ENCODE measurements at places on chromosomes 6 and 20.
A peak's percentile ranks its signal among the peaks of the same experiment; 100 is the strongest.

- H3K4me3 ChIP-seq: no peak overlapping the region
- H3K27me3 ChIP-seq: no peaks in the 10 kb centered on the region
- no peaks in the 10 kb centered on the region for H3K36me3 ChIP-seq
- no peak for DNase-seq
- peak overlapping the region; percentile 48 for H3K27ac ChIP-seq
- no peaks in the 10 kb centered on the region for H3K4me1 ChIP-seq
These were observed 36.2 kb upstream of the DSP start for GRCh38 chr6:7505189-7505699.

DNA sequence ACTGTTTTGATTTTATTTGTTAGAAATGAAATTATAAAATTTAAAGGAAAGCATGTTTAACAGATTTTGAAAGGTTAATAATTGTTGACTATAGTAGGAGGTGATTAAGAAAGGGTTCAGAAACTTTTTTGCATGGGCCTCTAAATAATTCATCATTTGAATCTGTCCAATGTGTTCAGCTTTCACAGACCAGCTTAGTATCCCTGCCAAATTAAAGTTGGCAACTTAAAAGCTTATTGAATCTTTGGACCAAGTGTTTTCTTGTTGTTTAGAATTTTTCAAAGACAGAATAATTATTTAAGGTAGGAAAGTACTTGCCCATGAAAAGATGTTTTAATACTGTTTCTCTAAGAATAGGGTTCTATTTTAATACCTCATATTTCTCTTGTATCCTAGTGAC, 466.0 kb downstream of the GJA1 start:
- H3K27me3 ChIP-seq: no peaks in the 10 kb centered on the region
- no peak overlapping the region for H3K4me3 ChIP-seq
- no peak overlapping the region for H3K27ac ChIP-seq

- DNase-seq: no peak
- H3K4me3 ChIP-seq: no peak overlapping the region
- no peak overlapping the region for H3K27ac ChIP-seq
- H3K27me3 ChIP-seq: no peaks in the 10 kb centered on the region
- H3K36me3 ChIP-seq: peaks cover 6% of the 10 kb centered on the region
These were observed 43.8 kb upstream of the DYNLRB1 start for GRCh38 chr20:34472246-34472925.

DNA sequence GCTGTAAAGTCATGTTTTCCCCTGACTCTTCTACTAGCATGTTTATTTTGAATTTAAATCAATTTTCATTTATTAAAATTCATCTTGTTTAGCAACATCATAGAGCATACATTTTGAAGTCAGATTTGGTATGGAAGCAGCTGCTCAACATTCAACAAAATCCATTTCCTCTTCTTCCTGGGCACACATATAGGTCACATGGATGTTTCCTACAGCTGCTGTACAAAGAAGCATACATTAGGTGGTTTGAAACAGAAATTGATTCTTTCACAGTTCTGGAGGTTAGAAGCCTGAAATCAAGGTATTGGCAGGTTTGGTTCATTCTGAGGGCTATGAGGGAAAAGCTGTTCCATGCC, 495.2 kb downstream of the RFPL4B start:
- H3K36me3 ChIP-seq: no peaks in the 10 kb centered on the region
- no peaks in the 10 kb centered on the region for H3K4me1 ChIP-seq
- no peak overlapping the region for H3K27ac ChIP-seq
- no peak overlapping the region for H3K4me3 ChIP-seq

GRCh38 chr6:129889580-129889979, 28.5 kb upstream of the TMEM244 start:
- H3K4me1 ChIP-seq: no peaks in the 10 kb centered on the region
- no peaks in the 10 kb centered on the region for H3K36me3 ChIP-seq
- no peak for DNase-seq
- H3K27ac ChIP-seq: no peak overlapping the region
- H3K27me3 ChIP-seq: no peaks in the 10 kb centered on the region
- H3K4me3 ChIP-seq: no peak overlapping the region

- H3K4me1 ChIP-seq: no peaks in the 10 kb centered on the region
- H3K36me3 ChIP-seq: no peaks in the 10 kb centered on the region
- no peak overlapping the region for H3K4me3 ChIP-seq
- H3K27ac ChIP-seq: no peak overlapping the region
These were observed 135.5 kb upstream of the TNFAIP3 start for GRCh38 chr6:137731600-137731959.

- no peak overlapping the region for H3K4me3 ChIP-seq
- no peak overlapping the region for H3K27ac ChIP-seq
- no peak for DNase-seq
- H3K36me3 ChIP-seq: no peaks in the 10 kb centered on the region
These were observed 57.2 kb downstream of the GFRA4 start for GRCh38 chr20:3606021-3606420.

DNA sequence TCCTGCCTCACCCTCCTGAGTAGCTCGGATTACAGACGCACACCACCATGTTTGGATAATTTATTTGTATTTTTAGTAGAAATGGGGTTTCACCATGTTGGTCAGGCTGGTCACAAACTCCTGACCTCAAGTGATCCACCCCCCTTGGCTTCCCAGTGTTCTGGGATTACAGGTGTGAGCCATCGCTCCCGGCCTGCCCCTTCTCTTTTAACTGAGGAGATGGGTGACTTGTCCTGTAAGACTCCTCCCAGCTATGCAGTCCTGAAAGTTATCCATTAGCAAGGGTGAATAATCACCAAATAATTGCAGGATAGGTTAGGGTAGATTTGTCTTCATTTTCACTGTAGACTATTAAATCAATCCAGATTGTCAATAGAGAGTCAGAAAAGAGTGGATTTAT, 40.5 kb upstream of the JARID2 start:
- no peaks in the 10 kb centered on the region for H3K4me1 ChIP-seq
- no peak overlapping the region for H3K27ac ChIP-seq
- no peak overlapping the region for H3K4me3 ChIP-seq

- DNase-seq: no peak
- H3K4me3 ChIP-seq: no peak overlapping the region
- H3K4me1 ChIP-seq: no peaks in the 10 kb centered on the region
- no peaks in the 10 kb centered on the region for H3K36me3 ChIP-seq
These were observed 375.7 kb downstream of the MMUT start for GRCh38 chr6:49087369-49087768.

GRCh38 chr20:45840700-45841198, 7.2 kb downstream of the SNX21 start:
- no peak overlapping the region for H3K27ac ChIP-seq
- no peaks in the 10 kb centered on the region for H3K4me1 ChIP-seq
- DNase-seq: no peak
- no peak overlapping the region for H3K4me3 ChIP-seq
- H3K27me3 ChIP-seq: no peaks in the 10 kb centered on the region

DNA sequence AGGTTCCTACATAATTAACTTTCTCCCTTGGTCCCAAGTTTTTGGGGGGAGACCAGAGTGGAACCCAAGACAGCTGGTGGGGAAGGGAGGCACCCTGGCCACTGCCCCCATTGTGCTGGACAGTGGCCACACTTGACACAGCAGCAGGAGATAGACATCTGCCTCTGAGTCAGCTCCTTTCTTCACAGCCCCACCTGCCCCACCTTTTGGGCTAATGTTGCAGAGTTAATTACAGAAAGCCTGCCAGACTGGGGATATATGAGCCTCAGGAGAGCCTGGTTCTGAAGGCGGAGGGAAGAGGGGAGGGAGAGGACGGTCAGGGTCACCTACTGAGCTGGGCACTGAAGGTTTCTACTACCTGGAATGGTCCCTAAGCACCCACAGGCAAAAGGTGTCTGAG, 50.6 kb downstream of the MAFB start:
- no peak overlapping the region for H3K27ac ChIP-seq
- no peaks in the 10 kb centered on the region for H3K4me1 ChIP-seq
- no peak for DNase-seq
- H3K27me3 ChIP-seq: no peaks in the 10 kb centered on the region

GRCh38 chr6:131741688-131742393, 31.0 kb upstream of the CTAGE9 start:
- no peaks in the 10 kb centered on the region for H3K4me1 ChIP-seq
- no peak overlapping the region for H3K4me3 ChIP-seq
- no peaks in the 10 kb centered on the region for H3K27me3 ChIP-seq

DNA sequence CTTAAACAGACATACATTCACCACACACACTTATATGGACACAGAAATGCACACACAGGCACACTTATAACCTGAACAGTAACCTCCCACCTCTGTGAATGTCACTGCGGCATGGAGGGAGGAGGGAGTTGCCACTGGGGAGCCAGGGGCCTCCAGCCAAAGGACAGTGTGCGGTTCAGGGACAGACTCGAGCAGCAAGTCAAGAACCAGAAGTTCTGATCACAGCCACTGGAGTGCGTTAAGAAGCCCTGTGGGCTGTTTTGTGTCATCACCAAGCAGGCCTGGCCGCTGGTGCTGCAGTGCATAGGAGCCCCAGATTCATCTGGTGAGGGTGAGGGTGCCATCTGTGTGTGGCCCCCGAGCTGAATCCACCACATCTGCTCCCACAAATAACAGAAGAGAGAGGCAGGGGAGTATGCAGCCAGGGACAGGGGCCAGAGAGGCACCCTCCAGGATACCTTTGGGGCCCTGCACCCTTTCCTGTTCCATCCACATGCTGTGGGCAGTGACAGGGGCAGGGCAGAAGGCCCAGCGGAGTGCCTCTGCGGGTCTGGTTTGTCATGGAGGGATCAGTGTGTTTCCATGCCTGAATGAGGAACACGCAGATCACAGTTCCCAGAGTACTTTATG, 20.3 kb downstream of the SYNDIG1 start:
- no peak overlapping the region for H3K4me3 ChIP-seq
- no peaks in the 10 kb centered on the region for H3K36me3 ChIP-seq
- no peaks in the 10 kb centered on the region for H3K27me3 ChIP-seq
- no peak for DNase-seq
- no peaks in the 10 kb centered on the region for H3K4me1 ChIP-seq
- H3K27ac ChIP-seq: no peak overlapping the region

DNA sequence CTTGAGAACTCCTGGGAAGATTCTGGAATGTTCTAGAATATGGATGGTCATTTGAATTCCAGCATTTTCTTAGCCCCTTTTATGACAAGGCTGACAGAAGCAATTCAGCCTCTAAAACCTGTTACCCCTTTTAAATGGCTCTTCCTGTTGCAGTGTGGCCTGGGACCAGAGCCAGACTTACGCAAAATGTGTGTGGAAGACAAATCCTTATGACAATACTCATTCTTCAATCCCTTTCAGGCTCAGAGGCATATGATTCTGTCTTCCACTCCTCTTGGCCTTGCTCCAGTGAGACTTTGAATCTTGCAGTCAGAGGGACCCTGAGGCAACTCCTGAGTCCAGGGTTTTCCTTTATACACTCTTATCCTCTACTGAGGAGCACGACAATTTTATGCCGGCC, 287.0 kb downstream of the CLIC5 start:
- H3K4me1 ChIP-seq: no peaks in the 10 kb centered on the region
- no peak for DNase-seq
- H3K36me3 ChIP-seq: no peaks in the 10 kb centered on the region
- no peaks in the 10 kb centered on the region for H3K27me3 ChIP-seq
- no peak overlapping the region for H3K4me3 ChIP-seq

DNA sequence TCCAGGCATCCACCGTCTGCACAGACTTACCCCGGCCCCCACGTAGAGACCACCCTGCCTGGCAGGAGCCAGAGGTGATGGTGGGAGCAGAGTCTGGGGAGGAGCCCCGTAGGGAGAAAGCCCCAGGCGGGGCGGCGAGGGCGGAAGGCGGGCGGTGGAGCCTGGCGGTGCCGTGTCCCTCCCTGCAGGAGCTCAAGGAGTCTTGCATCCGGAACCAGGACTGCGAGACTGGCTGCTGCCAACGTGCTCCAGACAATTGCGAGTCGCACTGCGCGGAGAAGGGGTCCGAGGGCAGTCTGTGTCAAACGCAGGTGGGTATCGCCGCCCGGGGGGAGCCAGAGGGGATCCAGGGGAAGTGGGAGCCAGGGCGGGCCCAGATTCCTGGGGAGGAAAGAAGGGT, 6.0 kb downstream of the CLPSL1 start:
- H3K4me1 ChIP-seq: no peaks in the 10 kb centered on the region
- H3K27me3 ChIP-seq: no peaks in the 10 kb centered on the region
- peak overlapping the region; percentile 11 for H3K4me3 ChIP-seq
- H3K27ac ChIP-seq: peak overlapping the region; percentile 44
- H3K36me3 ChIP-seq: no peaks in the 10 kb centered on the region

- no peak overlapping the region for H3K27ac ChIP-seq
- no peaks in the 10 kb centered on the region for H3K4me1 ChIP-seq
These were observed 78.7 kb downstream of the CDH26 start for GRCh38 chr20:60036746-60037499.

Data from pancreas (tissue), 10 donors.